Hematopoietic multipotent progenitor cell (in vitro differentiated cells): ENCODE measurements at places on chromosomes 6 and 20.

DNA sequence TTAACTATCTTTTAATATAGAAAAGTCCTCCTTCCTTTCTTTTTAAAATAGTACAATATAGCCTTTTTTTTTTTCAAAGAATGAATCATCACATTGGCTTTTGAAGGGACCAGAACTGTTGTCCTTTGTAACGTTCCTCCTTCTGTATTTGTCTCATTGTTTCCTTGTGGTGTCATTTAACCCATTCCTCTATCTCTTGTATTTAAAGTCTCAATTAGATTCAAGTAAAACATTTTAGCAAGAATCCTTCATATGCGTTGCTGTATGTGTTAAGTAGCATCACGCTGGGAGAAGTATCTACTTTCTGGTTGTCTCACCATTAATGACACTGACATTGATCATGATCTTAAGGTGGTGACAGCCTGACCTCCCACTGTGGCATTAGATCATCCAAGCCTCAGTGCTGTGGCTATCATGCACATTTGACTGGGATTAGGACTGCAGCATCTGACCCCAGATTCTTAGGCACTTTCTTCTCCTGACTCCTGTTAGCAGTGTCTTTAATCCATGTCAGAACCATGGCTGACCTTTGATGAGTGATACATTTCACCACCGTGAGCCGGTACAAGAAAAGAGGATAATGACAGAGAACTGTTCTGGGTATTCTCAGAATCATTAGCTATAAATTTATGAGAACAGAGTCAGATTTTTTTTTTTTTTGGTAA is 67.5 kb upstream of the TFB1M start:
- no peak for DNase-seq

DNA sequence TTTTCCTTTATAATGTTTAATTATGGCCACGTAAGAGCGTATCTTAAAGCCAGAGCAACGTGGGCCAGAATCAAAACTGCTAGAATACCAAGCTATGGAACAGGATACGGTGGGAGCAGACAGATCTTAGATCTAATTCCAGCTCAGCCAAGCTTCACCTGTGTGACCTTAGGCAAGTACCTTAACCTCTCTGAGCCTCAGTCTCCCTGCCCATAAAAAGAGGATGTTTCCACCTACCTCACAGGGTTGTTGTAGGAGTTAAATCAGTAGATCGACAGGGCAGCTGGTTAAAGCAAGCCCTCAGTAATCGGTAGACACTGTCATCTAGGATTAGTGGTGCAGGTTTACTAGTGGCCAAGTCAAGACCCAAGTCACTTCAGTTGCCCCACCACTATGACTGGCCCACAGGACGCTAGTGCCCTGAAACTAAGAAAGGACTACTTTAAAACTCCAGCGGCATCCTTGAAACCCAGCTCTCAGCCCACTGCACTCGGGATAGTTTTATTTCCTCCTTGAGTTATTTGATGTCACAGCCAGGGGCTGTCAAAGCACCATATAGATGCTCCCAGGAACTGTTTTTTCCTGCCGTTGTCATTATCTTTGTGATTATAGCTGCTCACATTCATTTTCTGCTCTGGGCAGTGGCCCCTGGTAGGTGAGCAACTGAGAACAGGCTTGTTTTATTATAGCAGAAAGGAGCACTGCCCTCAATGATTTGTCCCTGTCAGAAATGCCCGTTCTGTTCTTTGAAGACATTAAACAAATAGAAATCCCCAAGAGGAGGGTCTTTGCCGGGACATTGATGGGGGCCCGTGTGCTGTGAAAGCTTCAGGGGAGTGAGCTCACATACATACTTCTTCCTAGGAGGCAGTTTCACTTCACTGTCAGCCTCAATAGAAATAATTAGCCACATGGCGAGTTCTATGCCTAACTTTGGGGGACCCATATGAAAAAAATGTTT is 63.1 kb downstream of the ISM1 start:
- DNase-seq: no peak

- peak; percentile 58 for DNase-seq
These were observed 46.3 kb downstream of the MCM8 start for GRCh38 chr20:5996765-5997164.

GRCh38 chr6:169156108-169156792 is 97.4 kb downstream of the THBS2 start:
- no peak for DNase-seq

DNA sequence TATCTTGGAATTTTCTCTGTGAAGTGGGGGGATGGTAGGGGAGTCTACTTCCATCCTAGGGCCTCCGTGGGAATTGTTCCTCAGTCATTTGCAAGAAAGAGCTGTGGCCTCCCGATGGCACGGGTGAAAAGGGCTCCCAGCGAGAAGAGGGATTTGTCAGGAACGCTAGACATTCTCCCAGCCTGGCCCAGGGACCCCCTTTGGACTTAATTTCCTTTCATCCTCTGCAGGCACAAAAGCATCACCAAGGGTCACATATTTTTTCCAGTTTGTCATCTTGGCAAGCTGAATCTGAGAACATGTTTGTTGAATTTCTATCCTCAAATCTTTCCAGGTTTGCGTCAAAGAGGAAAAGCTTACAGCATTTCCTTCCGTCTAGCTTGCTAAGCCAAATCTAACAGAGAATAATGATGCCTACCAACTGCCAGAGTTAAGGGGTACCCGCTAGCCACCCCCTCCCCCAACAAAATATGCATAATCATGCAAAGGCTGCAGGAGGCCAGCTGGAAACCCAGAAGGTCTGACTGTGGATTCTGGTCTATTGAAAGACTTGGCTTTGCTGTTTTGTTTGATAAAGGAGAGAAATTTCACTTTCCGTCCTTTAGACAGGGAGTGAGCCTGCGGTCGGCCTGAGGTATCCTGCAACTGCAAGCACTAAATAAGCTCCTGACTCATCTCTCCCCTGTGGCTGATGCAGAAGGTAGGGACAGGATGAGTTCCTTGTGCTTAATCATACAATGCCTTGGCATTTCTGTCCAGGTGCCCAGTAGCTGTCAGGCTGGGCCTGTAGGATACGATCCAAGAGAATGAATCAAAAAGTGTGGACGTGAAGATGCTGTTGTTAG is 23.1 kb downstream of the PSMG4 start:
- DNase-seq: no peak

DNA sequence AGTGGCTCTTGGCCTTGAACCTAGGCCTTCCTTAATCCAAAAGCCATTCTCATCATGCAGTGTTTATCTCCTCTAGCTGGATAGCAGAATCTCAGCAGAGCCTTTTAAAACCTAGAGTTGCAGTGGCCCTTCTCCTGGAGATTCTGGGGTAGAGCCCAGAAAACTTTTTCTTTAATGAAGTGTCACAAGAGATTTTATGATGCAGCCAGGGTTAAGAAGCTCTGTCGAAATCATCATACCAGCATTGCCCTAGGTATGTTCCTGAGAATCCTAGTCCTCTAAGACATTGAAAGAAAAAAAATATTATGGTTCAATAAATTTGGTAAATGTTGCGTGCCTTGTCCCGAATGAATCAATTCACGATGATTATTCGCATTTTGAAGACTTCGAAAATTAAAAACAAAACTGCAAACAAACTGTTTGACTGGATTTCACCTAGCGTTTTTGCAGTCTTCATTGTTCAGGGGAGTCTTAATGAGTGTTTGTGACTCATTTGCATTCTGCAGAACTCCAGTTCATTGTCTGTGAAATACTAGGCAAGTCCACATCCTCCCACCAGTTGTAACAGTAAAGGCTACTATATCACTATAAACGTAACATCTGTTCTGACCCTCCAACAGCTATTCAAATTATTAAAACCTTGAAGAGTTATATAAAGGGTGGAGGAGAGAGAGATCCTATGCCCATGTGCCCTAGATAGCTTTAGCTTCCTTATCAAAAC is 198.6 kb downstream of the UST start:
- DNase-seq: no peak

GRCh38 chr20:24291014-24291413 is 178.4 kb upstream of the SYNDIG1 start:
- no peak for DNase-seq

- no peak for DNase-seq
These were observed 39.0 kb downstream of the PHF3 start for GRCh38 chr6:63674635-63675034.

- no peak for DNase-seq
These were observed 5.6 kb downstream of the NXT1 start for GRCh38 chr20:23356203-23356602.

GRCh38 chr6:139801571-139802321 is 427.3 kb upstream of the CITED2 start:
- no peak for DNase-seq

- no peak for DNase-seq
These were observed 9.3 kb downstream of the PREX1 start for GRCh38 chr20:48818481-48818987.

DNA sequence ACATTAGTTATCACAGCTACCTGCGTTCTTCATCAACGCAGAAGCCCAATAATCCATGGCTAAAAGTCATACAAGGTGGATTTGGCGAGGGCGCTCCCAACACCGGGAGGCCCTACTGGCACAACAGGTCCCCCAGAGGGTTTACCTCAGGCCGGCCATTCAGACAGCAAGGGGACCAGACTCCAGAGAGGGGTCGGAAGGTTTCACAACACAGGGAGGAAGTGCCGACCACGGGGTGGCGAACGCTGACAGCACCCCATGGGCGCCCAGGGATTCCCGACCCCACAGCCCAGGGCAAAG is 1515.9 kb upstream of the DEFB115 start:
- DNase-seq: no peak

GRCh38 chr6:109316909-109317308 is 65.4 kb downstream of the CD164 start:
- no peak for DNase-seq

GRCh38 chr20:63335711-63336110 is 25.4 kb downstream of the CHRNA4 start:
- no peak for DNase-seq

GRCh38 chr6:68838571-68838970 is 203.5 kb downstream of the ADGRB3 start:
- no peak for DNase-seq

DNA sequence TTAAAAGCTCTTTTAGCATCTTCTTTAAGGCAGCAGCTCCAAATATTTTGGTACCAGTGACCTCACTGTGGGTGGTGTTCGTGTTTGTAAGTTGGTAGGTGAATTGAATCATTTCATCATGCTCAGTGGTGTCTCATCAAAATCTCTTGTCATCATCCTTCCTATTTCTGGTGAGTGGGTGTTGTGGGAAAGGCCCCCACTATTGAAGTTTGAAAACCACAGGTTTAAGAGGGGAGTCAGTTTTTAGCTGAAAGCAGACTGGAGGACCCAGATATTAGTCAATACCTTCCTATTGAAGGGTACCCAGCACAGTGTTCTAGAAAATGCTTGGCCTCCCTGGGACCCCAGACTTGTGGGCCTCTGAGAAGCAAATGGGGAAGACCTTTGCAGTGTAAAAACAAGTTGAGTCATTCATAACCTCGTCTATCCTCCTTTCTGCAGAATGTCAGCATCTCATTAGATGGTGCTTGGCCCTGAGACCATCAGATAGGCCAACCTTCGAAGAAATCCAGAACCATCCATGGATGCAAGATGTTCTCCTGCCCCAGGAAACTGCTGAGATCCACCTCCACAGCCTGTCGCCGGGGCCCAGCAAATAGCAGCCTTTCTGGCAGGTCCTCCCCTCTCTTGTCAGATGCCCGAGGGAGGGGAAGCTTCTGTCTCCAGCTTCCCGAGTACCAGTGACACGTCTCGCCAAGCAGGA is 3.7 kb downstream of the PIM1 start:
- DNase-seq: no peak

- DNase-seq: no peak
These were observed 1092.0 kb upstream of the MAP3K7 start for GRCh38 chr6:91678679-91679446.

DNA sequence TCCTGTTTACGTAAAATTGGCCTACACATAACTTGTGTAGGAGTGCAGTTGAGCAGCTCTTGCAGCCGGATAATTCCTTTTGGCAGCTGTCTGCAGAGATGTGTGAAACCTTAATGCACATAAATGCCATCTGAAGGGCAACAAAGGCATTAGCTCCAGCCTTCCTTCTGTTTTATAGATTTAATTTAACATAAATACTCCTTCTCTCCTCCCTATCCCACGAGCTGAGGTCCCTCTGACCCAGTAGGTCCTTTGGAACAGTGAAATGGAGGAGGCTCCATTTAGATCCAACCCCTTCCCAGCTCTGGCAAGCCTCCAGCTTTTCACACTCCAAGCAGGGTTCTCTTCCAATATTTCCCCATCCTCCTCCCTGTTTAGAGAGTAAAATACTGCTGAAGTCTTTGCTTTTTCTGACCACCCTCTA is 6.5 kb downstream of the PLEKHG1 start:
- no peak for DNase-seq

DNA sequence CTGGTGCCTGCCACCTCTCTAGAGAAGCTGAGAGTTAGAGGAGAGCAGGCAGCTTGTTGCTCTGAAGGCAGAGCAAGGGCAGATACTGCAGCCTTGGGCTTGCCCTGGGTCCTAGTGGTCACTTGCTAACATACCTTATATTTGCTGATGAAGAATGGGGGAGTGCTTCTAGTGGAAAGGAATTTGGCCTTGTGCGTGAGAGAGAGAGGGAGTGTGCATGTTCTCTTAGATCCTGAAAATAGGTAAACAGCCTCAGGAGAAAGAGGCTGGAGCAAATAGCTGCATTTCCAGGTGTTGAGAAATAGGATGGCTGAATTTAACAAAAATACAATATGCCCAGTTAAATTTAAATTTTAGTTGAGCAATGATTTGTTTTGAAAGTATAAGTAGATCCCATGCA is 724.5 kb upstream of the FLRT3 start:
- no peak for DNase-seq

DNA sequence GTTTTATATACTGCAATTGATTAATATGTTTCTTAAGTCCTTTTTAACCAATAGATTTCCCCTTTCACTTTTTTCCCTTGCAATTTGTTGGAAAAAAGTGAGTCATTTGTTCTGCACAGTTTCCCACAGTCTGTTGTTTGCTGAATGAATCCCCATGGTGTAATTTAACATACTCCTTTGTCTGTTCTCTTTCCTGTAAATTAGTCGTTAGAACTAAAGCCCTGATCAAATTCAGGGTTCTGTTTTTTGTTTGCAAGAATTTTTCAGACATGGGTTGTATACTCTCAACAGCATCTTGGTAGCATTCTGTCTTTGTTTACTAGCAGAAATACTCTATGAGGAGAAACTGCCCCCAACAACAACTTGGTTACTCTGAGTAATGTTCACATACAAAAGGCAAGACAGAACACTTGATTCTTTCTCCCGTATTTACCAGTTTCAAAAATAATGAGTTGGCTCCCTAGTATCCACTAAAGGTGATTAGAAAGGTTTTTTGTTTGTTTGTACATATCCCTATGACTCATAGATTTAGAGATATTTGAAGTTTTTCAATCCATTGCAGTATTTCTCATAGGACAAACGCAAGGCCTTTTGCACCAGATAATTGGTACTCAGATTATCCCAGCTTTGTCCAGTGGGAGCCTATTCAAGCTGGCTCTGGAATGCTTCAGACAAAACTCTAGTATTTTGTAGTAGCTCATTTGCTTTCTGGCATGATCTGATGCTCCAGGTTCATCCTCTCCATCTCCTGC is 16.5 kb downstream of the BLOC1S5 start:
- no peak for DNase-seq

GRCh38 chr6:143158113-143158581 is 97.5 kb downstream of the AIG1 start:
- no peak for DNase-seq

GRCh38 chr6:122014961-122015360 is 384.5 kb upstream of the HSF2 start:
- no peak for DNase-seq
